ENCODE measurements at places on chromosomes 5 and 9.

DNA sequence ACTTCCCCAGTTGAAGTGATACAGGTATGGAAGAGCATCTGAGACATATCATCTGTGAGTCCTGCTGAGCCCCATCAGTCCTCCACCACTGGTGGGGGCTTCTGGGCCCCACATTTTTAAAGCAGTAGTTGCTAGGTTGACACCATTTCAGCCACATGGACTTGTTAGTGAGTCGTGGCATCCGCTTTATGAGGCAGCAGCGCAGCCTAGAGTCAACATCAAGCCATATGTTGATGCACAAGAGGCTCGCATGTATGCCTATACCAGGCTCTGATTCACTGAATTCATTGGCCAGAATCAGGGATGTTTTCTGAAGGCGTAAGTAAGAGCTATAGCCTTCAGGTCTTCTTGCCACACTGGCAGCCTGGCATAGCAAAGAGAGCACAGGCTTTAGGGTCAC, 26.8 kb downstream of the ZNF346 start:
- no peak for DNase-seq

- DNase-seq, result no peak
These were observed 106.8 kb upstream of the NREP start for GRCh38 chr5:111863801-111864200.

DNA sequence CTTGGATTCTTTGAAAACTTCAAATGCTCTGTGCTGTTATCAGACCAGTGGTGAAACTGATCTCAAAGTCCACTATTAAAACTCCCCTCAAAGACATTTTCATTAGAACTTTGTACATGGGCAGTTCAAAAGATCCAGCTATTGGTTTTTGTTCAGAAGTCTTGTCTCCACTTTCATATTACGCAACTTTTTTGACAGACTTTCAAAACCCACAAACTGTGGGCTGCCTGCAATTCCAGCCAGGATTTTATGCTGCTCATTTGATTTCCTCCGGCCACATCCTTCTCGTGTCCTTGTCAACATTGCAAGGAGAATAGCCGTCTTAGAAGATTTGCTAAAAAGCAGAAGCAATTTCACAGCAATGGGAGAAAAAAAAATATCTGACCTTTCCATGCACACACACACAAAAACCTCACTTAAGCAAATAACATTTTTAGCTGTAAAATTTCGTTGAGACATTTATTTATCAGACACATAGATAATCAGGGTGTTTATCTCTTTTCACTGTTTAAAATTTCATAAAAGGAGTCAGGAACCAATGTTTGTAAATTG, 1990.5 kb downstream of the MAT2B start:
- DNase-seq, result no peak

GRCh38 chr9:137648396-137648795, 29.6 kb downstream of the EHMT1 start:
- no peak for DNase-seq

DNA sequence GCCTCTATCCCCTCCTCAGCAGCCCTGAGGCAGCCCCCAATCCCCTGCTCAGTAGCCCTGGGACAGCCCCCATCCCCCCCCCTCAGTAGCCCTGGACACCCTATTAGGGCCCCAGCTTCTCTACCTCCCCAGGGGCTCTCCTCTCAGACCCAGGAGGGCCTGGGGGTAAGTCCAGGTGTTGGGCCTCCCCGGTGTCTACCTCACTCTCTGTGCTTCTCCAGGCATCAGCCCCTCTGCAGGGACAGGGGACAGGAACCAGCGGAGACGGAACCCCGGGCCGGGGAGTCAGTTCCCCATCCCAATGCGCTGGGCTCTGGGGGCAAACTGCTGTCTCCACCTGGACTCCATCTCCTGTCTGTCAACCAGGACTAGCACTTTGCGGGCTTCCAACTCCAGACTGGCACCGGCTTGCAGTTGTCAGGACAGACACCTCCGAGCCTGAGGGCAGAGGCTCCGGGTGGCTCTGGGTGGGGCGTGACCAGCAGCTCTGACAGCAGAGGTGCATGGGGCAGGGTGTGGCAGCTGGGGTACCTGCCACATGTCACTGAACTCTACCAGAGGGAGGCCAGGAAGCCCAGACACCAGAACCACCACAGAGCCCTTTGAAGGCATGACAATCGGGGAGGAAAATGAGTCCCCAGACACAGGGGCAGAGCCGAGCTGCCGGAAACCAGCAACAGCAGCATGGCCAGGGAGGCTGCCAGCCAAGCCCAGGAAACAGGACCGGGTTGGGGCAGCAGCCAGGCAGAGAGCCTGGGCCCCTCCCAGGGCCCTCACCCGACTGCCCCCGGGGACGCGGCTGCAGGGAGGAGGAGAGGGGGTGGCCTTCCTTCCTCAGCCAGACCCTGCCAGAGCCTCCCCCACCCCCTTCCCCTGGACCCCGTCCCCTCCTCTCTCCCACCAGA, 17.7 kb upstream of the UBAC1 start:
- no peak for DNase-seq

DNA sequence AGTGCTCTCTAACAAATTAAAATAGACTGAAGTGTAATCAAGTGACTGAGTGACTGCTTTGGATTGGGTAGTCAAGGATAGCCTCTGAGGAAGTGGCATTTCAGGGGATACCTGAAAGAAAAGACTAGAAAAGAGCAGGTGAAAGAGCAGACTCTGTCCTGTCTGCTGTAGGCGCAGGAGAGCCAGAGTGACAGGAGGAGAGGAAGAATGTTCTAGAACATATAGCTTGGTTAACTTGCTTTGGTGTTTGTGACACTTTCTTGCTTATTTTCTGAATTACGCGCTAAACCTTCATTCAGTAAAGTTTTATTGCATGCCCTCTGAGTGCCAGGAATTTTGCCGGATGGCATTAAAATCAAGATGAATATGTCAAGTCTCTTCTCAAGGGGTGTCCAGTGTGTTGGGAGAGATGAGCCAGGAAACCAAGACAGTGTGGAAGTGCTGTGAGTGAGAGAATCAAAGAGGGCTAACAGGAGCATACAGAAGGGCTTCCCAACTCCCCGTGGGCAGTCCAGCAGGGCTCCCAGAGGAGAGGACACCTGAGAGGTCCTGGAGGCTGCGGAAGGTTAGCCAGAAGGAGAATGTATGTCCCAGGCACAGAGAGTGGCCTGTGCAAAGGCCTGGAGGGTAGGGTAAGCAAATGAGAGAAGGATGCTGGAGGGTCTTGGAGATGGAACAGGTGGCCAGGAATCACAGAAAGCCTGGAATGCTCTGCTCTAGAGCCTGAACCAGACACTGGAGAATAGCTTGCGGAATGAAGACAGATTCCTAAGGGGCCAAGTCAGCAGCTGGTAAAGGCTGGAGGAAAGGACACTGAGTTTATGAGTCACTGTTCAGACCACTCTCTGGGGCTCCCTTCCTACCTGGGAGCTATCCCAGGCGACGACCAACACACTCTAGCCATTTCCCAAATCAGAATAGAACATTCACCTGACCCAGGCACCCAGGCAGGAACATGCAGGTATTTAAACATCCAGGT, 59.3 kb downstream of the SLC22A5 start:
- DNase-seq, result no peak

GRCh38 chr9:133277467-133277866, 2.5 kb upstream of the ABO start:
- no peak for DNase-seq

- no peak for DNase-seq
These were observed 4.0 kb downstream of the CXXC5 start for GRCh38 chr5:139651853-139652787.

DNA sequence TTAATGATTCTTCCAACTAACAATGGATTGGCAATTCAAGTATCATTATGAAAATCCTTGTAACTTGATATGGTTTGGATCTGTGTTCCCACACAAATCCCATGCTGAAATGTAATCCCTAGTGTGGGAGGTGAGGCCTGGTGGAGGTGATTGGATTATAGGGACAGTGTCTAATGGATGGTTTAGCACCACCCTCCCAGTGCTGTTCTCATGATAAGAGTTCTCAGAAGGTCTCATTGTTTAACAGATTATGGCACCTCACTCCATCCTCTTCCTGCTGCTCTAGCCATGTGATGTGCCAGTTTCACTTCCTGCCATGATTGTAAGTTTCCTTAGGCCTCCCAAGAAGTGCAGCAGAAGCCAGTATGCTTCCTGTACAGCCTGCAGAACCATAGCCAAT, 1116.2 kb upstream of the EDIL3 start:
- no peak for DNase-seq

- no peak for DNase-seq
These were observed 260.8 kb downstream of the FAM114A2 start for GRCh38 chr5:153777681-153778581.

DNA sequence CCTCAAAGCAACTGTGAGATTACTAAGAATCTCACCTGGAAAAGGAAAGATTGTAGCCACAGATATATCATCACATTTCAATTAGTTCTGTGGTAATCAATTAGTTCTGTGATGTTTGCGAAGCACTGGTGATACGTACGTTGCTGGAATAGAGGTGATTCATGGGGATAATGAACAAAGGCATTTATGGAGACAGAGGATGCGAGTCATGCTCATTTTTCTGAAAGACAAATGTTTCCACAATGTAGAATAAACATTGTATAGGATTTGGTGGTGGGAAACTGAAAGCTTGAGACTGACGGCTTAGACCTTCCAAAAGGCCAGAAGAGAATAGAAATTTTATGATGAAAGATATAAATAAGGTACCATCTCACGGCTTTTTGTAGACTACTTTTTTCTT, 507.3 kb upstream of the TYRP1 start:
- DNase-seq, result no peak

DNA sequence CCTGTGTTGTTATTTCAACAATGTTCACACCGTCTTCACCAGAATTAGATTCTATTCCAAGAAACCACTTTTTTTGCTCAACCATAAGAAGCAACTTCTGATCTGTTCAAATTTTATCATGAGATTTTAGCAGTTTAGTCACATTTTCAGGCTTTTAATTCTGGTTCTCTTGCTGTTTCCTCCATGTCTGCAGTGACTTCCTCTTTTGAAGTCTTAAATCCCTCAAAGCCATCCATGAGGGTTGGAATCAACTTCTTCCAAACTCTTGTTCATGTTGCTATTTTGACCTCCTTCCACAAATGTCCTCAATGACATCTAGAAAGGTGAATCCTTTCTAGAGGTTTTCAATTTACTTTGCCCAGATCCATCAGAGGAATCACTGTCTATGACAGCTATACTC, 25.7 kb upstream of the ENTREP1 start:
- DNase-seq, result no peak

DNA sequence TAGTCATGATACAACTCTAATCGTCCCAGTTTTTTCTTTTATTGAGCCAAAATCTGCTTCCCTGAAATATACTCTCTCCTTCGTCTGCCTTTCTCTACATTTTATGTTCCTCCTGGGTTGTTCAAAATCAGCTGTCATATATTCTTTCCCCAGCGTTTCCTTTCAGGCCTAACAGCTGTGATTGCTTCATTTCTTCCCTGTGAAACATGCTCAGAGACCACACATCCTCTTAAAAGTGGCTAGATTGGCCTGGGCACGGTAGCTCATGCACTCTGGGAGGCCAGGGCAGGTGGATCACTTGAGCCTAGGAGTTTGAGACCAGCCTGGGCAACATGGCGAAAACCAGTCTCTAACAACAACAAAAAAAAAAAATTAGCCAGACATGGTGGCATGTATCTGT, 25.1 kb downstream of the NFX1 start:
- DNase-seq, result no peak

GRCh38 chr5:137778772-137779564, 24.8 kb upstream of the HNRNPA0 start:
- no peak for DNase-seq

- no peak for DNase-seq
These were observed 51.0 kb upstream of the SPINK5 start for GRCh38 chr5:148012801-148013200.

DNA sequence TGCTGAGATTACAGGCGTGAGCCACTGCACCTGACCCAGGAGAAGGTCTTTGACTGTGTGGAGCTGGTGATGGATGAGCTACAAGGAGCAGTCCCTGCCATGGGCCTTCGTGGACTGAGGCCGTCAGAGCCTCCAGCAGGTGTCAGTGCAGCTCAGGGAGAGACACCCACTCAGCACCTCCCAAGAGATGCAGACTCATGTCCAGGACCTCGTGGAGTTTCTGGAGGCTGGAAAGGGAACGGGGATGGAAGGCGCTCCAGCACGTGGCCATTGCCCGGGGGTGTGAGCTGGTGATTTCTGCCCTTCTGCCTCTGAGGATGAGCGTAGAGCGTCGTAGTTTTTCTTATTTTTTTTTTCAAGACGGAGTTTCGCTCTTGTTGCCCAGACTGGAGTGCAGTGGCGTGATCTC, 9.5 kb downstream of the TOR4A start:
- DNase-seq, result no peak

- no peak for DNase-seq
These were observed 6.8 kb downstream of the SLC36A1 start for GRCh38 chr5:151454166-151454565.

DNA sequence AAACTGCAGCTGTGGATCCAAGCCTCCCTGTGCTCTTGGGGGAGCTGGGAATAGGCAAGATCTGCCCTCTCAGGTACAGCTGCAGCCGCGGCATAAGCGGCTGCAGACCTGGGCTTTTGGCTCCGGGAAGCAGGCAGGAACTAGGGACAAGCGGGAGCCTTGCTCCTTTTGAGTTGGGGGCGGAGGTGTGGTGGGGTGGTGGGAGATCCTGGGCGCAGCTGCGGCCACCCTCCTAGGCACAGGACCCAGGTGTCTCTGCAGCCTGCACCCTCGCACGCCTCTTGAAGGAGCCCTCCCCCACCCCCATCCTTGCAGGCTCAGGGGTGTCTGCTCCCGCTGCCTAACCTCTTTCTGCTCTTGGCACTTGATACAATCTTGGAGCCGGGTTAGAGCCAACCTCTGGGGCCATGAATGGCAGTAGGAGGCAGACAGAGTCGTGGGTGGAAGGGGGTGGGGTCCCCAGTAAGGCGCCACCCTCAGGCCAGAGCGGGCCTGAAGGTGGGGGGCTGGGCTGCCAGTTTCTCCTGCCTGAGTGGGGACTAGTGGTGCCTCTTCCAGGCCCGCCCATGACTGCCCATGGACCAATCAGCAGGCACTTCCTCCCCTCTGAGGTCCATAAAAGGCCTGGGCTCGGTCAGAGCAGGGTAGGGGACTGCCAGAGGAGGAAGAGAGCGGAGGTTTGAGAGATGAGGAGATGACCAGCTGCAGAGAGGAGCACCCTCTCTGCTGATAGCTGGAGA, 267.6 kb upstream of the TNC start:
- no peak for DNase-seq

DNA sequence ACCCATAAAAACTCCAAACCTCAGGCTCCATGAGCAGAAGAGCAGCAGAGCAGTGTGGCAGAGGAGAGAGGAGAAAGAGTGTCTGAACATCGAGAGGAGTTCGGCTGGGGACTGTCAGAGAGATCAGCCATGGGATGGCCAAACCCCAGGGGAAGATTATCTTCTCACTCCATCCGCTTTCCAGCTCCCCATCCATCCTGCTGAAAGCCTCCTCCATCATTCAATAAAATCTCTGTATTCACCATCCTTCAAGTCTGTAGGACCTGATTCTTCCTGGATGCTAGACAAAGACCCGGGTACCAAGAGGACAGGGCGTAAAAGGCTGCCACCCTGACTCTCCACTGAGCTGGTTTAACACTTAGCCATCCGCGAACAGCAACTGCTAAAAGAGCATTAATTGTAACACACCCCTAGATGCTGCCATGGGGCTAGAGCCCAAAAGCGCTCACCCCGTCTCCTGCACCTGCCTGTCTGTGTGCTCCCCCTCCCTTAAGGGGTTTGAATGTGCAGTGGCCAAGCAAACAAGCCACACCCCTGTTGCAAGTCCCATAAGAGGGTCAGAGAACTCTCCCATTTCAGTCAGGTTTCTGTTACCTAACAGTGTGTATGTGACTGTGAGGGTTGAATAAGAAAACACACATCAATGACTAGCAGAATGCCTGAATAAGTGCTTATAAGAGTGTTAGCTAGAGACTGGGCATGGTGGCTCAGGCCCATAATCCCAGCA, 13.9 kb upstream of the SELENOP start:
- no peak for DNase-seq

Data from progenitor cell of endocrine pancreas (in vitro differentiated cells).